HT1080 (cell line): ENCODE measurements at places on chromosomes 16 and 17.

GRCh38 chr16:86031141-86031678 lies 132.2 kb downstream of the IRF8 start:
- no peak for DNase-seq

GRCh38 chr17:58391302-58391984 lies 25.9 kb downstream of the RNF43 start:
- peak; percentile 68 for DNase-seq

GRCh38 chr16:84941921-84942320 lies 69.4 kb downstream of the ZDHHC7 start:
- peak; percentile 60 for DNase-seq

DNA sequence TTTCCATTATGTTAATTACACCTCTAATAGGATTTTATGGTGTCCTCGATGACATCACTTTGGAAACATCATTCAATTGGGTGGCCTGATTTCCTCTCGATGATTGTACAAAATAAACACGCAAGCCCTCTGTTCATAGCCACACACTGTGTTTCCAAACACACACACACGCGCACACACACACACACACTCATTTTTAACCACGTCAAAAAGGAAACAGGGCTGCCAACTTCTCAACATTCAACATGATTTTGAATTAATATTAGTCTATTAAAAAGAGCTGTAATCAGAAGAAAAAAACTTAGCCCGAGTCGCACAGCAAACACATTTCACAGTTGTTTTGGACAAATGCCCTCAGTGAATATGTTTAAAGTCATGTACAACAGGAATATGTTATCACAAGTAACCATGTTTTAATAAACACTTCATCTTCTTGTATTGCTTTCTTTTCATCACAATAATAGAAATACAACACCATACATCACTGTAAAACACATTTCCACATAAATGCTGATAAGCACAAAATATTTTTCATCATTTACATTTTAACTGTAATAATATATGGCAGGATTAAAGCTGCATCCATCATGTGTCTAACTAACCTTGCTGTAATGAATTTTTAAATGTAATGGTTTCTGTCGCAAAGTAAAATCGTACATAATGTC lies 219.1 kb upstream of the IRX3 start:
- DNase-seq, result no peak

DNA sequence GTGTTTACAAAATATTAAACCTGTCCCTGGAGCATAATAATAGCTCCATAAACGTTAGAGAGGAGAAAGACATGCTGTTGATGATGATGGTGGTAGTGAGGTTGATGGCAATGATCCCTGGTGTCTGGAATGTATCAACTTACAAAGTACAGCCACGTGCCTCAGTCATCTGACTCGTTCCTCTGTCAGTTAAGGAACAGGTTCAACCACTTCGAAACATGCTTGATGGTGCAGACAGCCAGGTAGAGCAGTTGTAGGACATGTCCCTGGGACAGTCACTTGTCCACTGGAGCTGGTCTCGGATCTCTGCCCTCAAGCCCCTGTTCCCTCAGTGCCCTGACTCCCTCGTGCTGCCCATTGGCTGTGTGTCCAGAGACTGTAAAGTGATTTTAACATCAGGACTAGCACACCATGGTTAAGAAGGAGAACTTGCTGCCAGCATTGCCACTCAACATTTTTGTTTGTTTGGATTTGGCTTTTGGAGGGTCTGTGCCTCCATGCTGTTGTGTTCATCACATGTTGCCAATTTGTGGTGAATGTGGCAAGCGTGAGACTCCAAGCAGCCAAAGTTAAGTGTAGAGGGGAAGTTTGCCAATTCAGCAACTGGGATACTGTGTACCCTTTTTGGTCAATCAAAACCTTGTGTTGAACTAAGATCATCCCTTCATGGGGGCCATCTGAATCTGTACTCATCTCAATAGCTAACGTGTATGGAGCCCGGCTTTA lies 16.3 kb upstream of the SALL1 start:
- DNase-seq, result no peak

GRCh38 chr16:19677402-19677801 lies 40.6 kb downstream of the KNOP1 start:
- DNase-seq, result no peak

DNA sequence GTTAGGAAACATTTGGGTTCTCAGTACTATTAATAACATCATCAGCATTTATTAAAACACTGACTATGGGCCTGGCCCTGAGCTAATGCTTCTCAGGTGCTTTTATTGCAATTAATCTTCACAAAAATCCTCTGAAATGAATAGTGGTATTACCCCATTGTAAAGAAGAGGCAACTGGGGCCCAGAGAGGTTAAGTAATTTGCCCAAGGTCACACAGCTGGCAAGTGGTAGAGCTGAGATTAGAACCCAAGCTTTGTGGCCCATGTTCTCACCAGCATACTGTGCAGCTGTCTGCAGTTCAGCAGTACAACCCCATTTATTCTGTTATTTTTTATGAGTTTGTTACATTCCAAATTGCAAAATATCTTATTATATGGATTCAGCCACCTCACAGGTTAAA lies 82.3 kb downstream of the TBC1D16 start:
- DNase-seq, result no peak

DNA sequence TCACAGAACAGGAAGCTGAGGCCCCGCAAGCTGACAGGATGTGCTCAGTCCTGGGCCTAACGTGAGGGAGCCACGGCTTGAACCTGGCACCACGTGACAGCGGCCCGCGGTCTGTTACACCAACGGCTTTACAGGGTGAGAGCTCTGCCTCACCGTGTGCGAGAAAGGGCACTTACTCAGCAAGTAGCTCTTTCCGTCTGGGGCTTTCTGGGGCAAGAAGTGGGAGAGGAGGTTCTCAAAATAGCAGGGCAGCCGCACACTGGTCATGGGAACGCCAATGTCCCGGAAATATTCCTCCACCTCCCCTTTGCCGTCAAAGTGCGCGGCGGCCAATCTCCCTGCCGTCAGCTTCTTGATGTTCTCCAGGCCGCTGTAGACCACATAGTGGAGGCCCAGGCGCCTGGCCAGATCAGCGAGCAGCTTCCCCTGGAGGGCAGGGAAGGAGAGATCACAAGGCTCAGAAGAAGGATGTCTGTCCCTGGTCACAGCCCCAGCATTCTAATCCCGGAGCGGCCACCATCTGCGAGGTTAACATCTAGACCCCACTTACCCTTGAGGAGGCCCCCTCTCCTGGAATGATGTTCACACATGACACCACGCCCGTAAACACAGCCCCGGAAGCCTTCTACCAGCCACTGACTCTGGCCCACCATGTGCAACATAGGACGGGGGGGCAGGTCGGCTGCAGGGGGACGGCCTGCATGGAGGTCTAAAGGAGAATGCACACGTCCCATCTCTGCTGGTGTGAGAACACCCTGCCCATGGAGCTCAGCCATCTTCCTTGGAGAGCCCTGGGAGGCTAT lies 8.2 kb downstream of the NMRAL1 start:
- no peak for DNase-seq

DNA sequence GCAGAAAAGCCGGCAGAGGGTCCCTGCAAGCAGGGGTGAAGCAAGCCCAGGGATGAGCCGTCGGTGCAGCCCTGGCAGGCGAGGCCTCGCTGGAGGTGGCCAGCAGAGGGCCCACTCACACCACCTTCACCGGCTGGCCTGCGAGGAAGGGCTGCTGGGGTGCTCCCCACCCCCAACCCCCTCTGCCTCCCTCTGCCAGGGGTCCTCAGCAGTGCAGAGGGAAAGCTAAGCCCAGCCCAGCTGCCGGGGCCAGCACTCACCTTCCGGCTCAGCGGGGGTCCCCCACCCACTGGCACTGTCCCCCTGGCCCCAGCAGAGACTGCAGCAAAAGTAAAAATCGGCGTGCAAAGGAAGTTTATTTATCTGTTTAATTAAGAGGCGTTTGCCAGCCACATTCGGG lies 113.4 kb downstream of the ENGASE start:
- no peak for DNase-seq

DNA sequence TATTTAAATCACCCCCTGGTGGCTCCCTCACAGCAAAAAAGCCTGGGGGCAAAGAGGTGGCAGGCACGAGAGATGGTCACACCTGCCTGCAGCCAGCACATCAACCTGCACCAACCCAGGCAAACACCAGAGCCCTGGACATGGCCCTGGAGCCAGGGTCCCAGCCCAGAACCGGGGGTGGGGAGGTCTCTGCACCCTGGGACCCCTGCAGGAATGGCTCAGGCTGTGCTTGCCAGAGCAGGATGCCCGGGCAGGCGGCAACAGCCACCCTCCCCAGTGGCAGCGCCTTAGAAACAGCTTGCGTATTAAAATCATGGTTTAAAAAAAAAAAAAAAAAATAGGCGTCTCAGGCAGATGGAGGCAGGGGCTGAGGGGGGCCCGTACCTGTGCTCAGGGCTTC lies 16.2 kb downstream of the MYBBP1A start:
- DNase-seq, result no peak

GRCh38 chr17:15361151-15361550 lies 19.8 kb upstream of the TEKT3 start:
- DNase-seq, result peak; percentile 51

DNA sequence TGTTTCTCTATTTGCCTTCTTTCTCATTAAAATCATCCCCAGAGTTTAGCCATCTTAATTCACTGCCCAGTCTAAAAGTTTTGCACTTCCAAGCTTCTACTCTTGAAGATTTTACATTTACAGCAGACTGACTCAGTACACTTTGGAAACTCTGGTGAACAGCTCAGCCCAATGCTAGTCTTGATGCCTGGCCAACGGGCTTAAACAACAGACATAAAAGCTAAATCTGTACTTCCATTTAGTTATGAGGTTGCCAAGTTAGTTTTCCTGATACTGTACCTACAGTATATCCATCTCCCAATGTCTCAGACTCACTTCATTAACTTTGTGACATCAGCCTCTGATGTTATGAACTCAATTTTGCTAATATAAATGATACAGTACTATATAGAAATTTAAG lies 891.8 kb upstream of the SOX9 start:
- no peak for DNase-seq

- DNase-seq, result no peak
These were observed 1.0 kb upstream of the KRTAP4-2 start for GRCh38 chr17:41178843-41179616.

GRCh38 chr17:75386430-75386829 lies 19.0 kb downstream of the GRB2 start:
- no peak for DNase-seq

GRCh38 chr17:62565817-62566216 lies 61.7 kb upstream of the MRC2 start:
- peak; percentile 94 for DNase-seq

GRCh38 chr17:32356750-32357149 lies 6.8 kb downstream of the ZNF207 start:
- DNase-seq, result no peak

- DNase-seq, result no peak
These were observed 45.2 kb upstream of the CBFA2T3 start for GRCh38 chr16:89022051-89022836.

DNA sequence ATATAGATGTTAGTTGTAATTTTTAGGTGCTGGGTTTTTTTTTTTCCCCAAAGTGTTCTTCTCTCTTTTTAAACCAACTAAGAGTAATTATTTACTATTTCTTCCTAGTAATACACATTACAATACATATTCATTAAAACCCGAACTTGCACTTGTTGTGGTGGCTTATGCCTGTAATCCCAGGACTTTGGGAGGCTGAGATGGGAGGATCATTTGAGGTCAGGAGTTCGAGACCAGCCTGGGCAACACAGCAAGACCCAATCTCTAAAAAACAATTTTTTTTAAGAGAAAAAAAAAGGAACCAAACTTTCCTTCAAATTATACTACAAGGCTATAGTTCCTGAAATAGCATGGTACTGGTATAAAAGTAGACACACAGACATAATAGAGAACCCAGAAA lies 3.8 kb downstream of the EFCAB5 start:
- DNase-seq, result no peak

DNA sequence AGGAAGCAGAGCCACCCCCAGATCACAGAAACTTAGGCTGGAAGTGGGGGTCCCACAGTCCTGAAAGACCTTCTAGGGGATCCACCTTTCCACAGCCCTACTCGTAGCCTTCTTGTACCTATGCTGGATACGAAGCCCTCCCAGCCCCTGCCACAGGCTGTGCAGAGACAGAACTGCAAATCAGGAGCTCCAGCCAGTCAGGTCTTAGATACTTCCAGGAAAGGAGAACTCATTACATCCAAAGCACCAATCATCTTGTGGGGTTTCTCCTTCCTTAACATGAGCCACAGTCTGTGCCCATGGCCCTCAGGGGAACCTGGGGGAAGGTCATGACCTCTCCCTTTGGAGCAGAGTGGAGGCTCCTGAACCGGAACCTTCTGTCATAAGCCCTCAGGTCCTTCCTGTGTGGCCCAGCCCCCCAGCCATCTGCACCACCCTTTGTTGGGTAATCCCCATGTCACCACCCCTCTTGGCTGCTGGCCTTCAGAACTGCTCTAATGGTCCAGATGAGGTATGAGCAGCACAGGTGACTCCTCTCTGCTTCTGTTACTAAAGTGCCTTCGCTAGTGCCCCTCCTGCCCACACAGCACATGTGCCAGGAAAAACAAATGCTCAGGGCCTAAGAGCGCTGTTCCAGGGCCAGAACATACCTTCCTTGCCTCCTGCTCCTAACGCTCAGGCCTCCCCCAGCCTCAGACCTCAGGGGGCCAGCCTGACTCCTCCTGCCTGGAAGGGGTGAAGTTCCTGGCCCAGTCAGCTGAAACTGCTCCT lies 14.6 kb downstream of the SRCIN1 start:
- DNase-seq, result no peak

GRCh38 chr16:6008670-6009069 lies 911.1 kb upstream of the EEF2KMT start:
- DNase-seq, result no peak

DNA sequence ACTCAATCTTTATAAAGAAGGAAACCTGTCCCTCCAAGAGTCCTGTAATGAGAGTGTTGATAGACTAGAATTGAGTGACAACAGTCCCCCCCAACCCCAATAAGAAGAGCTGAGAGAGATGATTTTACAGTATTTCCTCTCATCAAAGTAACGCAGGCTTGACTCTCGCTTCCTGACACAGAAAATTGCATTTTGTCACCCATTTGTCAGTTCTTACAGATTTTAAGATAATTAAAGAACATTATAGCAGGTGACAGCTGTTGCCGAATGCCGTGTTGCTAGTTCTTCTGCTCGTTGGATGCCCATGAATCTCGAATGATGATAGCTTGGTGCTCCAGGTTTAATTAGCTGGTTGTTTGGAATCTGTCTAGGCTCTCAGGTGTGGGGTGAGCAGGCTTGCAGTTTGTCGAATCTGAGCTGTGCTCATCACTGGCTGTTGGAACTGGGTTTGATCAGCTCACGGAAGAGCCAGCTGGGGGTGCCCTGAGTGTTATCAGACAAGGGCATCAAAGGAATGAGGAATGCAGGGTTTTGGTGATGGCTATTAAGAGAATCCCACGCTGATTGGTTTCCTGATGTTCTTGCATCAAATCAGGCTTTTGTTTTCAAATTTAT lies 84.8 kb upstream of the CPHXL start:
- no peak for DNase-seq
